ENCODE measurements at places on chromosomes 5 and 9. TPM values are rescaled to one million over a fixed set of nuclear protein-coding genes. Genes with fewer than 3 reads are reported as not detected.

CTXN3 gene
- total RNA-seq = not detected

TNFSF15 gene
- total RNA-seq = 0.55 TPM

NUTM2F gene
- total RNA-seq = not detected

LCN9 gene
- not detected for total RNA-seq

KCNIP1 gene
- total RNA-seq = not detected

KCTD16 gene
- 2.4 TPM for total RNA-seq
